ENCODE measurements at places on chromosomes 3 and 15. TPM values are rescaled to one million over a fixed set of nuclear protein-coding genes. Genes with fewer than 3 reads are reported as not detected.

DNA sequence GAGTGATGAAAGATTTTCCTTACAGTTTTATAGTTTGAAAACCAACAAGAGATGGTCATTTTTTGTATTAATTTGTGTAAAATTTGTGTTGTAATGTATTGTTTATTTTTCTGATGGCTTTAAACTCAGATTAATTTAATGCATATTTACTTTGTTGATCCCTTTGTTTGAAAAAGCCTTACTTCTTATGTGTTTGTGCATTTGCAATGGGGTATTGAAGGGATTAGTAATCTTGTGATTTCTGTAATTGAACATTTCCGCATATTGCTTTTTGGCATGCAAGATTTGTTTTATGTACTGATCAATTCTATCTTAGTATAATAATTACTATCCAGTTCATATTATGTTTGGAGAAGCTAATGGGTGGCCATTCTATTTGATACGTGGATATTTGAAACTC lies 98.4 kb upstream of the ROBO1 start:
- no peak for ATAC-seq

DNA sequence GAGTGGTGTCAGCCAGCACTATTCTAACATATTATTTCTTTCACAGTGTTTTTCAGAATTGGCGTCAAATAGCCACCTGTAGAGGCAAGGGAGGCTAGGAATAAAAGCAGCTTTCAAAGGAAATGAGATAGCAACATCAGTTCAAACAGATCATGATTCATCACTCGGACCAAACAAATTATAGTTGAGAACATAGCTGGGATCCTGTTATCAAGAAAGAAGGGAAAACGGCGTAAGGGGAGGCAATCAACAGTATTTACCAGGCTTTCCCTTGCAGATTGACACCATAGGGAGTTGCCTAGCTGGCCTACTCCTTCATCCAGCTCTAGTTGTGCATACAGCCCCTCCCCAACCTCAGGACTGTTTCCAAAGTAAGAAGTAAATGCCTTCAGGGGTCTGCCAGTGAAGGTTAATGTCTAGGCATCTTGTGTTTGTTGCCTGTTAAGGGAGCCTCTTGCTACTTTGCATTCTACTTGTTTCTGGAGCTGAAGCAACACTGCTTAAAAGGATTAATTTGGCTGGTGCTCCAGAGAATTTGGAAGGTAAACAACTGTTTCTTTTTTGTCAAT lies 286.5 kb downstream of the NSUN3 start:
- ATAC-seq: no peak

FBXO40 gene
- total RNA-seq: not detected

KIF7 gene
- 0.11 TPM for total RNA-seq

C2CD4A gene
- total RNA-seq: 5.8 TPM

PRR20G gene
- total RNA-seq: not detected

All from activated T-helper 17 cell treated with anti-CD3 and anti-CD28 coated beads, Interleukin-2, amount 50 U/mL, for 72 hours (primary cell).